Activated CD4-positive, CD25-positive, alpha-beta regulatory T cell treated with anti-CD3 and anti-CD28 coated beads, Interleukin-2, amount 50 U/mL, for 24 hours (primary cell): ENCODE measurements at places on chromosomes 7 and 10.

GRCh38 chr7:98729121-98729520 lies 112.0 kb downstream of the NPTX2 start:
- no peak for ATAC-seq

DNA sequence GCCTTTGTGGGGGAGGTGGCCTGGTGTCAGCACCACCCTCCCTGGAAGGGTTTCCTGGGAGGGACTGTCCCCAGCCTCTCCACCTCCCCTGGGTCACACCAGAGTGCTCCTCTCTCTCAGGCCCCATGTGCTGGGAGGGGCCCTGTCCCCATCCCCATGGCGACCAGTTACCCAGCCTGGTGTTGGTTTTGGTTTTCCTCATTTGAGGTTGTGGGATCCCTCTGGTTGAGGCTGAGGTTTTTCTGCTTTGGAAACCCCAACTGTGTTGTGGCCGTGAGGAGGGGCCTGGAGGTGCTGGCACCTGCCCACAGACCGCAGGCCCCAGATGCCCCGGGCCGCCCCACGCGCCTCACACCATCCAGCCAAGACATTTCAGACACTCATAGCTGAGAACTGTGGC lies 106.3 kb downstream of the GRK5 start:
- ATAC-seq, result peak; percentile 21

DNA sequence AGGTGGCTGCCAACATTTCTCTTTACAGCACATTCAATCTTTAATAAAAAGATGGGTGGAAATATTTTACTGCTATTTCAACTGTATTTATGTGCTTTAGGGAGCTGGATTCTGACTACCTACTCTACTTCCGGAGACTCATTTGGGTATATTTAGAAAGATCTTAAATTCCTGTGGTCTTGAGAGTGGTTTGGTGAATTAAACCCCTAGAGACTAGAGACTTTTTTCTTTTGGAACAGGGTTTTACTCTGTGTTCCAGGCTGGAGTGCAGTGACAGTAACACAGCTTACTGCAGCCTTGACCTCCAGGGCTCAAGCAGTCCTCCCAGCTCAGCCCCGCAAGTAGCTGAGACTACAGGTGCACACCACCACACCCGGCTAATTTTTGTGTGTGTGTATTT lies 79.0 kb upstream of the HABP2 start:
- ATAC-seq, result no peak

DNA sequence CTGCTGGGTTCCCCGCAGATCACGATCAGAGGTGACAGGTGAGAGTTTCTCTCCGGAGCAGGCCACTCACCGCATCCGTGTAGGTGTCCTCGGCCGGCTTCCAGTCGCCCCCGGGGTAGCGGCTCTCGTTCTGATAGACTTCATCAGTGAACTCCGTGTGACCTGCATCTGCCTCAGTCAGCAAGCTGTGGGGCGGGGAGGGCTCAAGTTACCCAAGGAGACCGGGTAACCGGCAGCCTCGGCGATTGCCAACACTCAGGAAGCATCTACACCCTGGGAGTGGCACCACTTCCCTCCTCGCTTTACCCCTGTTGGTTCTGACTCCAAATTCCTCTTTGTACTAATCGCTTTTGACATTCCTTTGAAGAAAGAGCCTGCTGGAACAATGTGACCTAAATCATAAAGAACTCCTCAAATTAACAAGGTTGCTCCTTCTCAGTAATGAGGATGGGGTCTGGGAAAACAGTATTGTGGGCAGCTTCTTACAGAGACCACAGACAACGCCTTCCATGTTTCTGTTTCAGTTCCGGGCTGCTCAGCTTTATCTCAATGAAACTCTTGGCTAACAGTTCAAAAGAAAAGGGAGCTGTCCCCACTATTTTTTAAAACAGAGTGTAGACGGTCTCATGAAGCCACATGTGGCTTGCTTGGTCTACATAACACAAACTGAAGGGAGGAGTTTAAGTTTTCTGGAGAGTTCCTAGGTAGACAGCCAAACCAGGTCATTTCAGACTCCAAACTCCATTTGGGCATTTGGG lies 118.1 kb downstream of the MYOF start:
- no peak for ATAC-seq

GRCh38 chr7:85176197-85176596 lies 10.7 kb downstream of the SEMA3D start:
- no peak for ATAC-seq

DNA sequence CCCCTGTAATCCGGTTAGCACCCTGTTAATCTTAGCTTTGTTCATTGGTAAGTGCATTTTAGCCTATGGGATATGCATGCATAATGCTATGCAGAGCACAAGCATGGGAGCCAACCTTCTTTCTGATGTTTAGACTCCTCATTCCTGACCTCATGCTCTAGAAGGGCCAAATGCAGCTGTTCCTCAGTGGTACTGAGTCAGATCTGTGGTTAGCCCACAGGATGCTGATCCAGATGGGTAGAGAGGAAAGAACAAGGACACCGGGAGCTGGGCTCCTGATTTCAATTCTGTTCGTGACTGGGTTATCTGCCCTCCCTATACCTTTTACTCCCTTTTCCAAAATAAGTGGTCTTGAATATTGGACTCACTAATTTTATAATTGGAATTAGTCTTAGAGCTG lies 31.7 kb upstream of the C10orf90 start:
- no peak for ATAC-seq

- peak; percentile 78 for ATAC-seq
These were observed 44.8 kb upstream of the GRID1 start for GRCh38 chr10:86411281-86411841.

- no peak for ATAC-seq
These were observed 159.0 kb downstream of the SFMBT2 start for GRCh38 chr10:7251696-7252465.
